ENCODE measurements at places on chromosomes 12 and 14.

GRCh38 chr12:16158050-16158449 is 119.4 kb downstream of the SLC15A5 start:
- no peaks in the 10 kb centered on the region for H3K4me1 ChIP-seq
- no peaks in the 10 kb centered on the region for H3K27me3 ChIP-seq
- no peak overlapping the region for H3K4me3 ChIP-seq
- H3K27ac ChIP-seq = no peak overlapping the region

GRCh38 chr12:114670291-114670980 is 13.5 kb downstream of the TBX3 start:
- H3K4me1 ChIP-seq = no peaks in the 10 kb centered on the region
- no peaks in the 10 kb centered on the region for H3K36me3 ChIP-seq
- H3K4me3 ChIP-seq = no peak overlapping the region
- H3K27me3 ChIP-seq = peaks cover 73% of the 10 kb centered on the region
- DNase-seq = no peak

DNA sequence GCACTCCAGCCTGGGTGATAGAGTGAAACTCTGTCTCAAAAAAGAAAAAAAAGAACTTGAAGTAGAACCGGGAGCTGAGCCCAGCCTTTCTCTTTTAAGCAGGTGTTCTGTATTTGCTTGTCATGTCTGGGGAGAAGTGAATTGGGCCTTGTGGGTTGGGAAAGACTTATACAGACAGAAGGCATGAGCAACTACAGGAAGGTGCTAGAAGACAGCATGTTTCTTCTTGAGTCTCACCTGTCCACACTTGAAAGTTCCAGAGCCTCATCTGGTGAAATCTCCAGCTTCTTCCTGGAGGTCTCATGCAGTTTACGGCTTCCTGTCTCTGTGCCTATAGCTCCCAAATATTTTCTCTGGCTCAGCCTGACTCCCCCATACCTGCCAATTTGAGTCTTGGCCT is 2.5 kb downstream of the PGAM5 start:
- H3K27me3 ChIP-seq = no peaks in the 10 kb centered on the region
- no peak overlapping the region for H3K4me3 ChIP-seq
- peak overlapping the region; percentile 77 for H3K27ac ChIP-seq
- peaks cover 18% of the 10 kb centered on the region for H3K36me3 ChIP-seq
- DNase-seq = no peak
- H3K4me1 ChIP-seq = peaks cover 22% of the 10 kb centered on the region

GRCh38 chr12:12511895-12512711 is 50.6 kb downstream of the DUSP16 start:
- H3K4me1 ChIP-seq = peaks cover 3% of the 10 kb centered on the region
- no peak overlapping the region for H3K4me3 ChIP-seq
- H3K27ac ChIP-seq = no peak overlapping the region
- H3K27me3 ChIP-seq = no peaks in the 10 kb centered on the region
- peaks cover 25% of the 10 kb centered on the region for H3K36me3 ChIP-seq

DNA sequence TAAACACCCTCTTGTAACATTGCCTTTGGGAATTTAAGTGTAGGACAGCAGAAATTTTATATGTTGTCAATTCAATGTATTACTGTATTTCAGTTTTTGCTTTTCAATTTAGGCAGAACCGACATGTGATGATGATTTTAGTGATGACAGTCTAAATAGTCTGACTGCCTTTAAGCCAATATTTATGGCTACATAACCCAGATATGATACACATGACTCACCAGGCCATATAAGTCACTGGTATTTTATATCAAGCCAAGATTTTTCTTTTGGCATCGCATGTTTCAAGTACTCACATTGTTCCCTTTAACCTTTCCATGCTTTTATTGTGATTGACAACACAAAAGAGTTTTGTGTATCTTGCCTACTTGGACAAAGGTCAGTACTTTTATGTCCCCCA is 13.6 kb upstream of the PPM1A start:
- DNase-seq = no peak
- H3K4me3 ChIP-seq = no peak overlapping the region
- no peak overlapping the region for H3K27ac ChIP-seq
- peaks cover 7% of the 10 kb centered on the region for H3K27me3 ChIP-seq
- no peaks in the 10 kb centered on the region for H3K4me1 ChIP-seq

GRCh38 chr14:20494935-20495766 is 10.2 kb upstream of the RNASE10 start:
- H3K27me3 ChIP-seq = no peaks in the 10 kb centered on the region
- H3K4me1 ChIP-seq = peaks cover 44% of the 10 kb centered on the region
- peaks cover 2% of the 10 kb centered on the region for H3K36me3 ChIP-seq
- no peak overlapping the region for H3K4me3 ChIP-seq

GRCh38 chr12:108862588-108862959 is 5.2 kb upstream of the SSH1 start:
- peaks cover 20% of the 10 kb centered on the region for H3K4me1 ChIP-seq
- H3K27ac ChIP-seq = no peak overlapping the region
- no peaks in the 10 kb centered on the region for H3K36me3 ChIP-seq
- H3K4me3 ChIP-seq = no peak overlapping the region
- no peak for DNase-seq
- peaks cover 5% of the 10 kb centered on the region for H3K27me3 ChIP-seq
